ENCODE measurements at places on chromosomes 5 and 9.

- no peak for DNase-seq
These were observed 81.8 kb downstream of the TMEM252 start for GRCh38 chr9:68458918-68459317.

GRCh38 chr9:6759185-6759977 is 1.6 kb downstream of the KDM4C start:
- DNase-seq, result peak; percentile 74

- DNase-seq, result no peak
These were observed 1.4 kb downstream of the OR2V1 start for GRCh38 chr5:181129601-181130000.

DNA sequence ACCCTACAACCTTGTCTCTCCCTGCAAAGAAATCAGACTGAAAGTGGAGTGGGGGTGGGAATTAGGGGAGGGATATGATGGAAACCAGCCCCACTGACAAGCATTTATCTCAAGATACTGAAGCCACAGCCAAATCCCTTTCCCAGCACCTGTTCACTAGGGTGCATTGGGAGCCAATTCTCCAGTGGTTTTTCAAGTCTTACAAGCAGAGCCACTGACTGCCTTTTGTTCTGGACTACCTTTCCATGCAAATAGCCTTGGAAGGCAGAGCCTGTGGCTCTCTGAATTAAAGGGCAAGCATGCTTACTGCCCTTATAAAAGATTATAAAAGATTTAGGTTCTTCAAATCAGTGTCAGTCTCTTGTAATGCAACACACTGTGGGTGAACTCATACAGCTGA is 8.8 kb upstream of the GGTA1 start:
- no peak for DNase-seq

Data from KG1 (cell line).